ENCODE measurements at places on chromosomes 12 and 14.

DNA sequence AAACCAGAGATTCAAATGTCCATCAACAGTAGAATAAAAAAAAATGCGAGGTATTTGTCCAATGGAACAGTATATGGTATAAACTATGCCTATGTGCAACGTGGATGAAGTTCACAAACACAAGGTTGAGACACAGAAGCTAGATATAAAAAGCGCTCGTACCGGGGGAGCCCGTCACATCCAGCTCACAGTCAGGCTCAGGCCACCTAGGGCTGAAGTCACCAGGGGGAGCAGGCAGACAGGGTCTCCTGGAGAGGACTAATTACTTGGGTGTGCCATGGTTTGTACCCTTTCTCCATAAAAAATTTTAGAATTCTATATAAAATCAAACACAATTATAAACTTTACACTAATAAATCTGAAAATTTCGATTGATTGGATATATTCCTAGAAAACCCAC is 13.6 kb downstream of the AHNAK2 start:
- DNase-seq: no peak

DNA sequence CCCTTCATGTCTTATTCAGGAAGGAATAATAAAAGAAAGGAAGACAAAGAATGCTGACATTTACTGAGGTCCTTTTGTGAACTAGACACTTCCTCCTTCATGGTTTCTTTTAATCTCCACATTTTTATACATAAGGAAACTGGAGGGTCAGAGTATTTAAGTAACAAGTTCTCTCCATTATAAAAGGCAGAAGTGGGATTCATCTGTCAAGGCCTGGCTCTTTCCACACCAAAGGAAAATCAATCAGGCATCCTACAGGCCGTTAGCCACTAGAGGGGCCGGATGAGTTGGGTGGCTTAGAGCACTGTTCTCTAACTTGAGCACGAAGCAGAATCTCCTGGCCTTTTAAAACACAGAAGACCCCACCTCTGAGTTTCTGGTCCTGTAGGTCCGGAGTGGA is 36.8 kb upstream of the NINJ2 start:
- DNase-seq: no peak

DNA sequence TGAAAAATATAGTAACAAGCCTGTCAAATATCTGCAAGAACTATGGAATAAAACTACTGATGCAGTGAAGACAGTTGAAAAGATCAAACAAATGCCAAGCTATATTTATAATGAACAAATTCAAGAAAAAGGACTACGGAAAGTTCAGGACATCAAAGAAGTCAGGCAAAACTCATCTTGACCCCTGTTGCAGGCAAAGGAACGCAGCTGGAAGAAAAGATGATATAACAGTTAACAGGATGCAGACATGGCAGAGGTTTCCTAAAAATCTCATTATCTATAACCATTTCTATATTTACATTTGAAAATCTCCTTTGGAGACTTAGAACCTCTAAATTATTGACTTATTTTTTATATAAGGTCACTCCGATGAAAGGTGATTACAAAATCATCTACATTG is 34.1 kb downstream of the MDM2 start:
- DNase-seq: no peak

DNA sequence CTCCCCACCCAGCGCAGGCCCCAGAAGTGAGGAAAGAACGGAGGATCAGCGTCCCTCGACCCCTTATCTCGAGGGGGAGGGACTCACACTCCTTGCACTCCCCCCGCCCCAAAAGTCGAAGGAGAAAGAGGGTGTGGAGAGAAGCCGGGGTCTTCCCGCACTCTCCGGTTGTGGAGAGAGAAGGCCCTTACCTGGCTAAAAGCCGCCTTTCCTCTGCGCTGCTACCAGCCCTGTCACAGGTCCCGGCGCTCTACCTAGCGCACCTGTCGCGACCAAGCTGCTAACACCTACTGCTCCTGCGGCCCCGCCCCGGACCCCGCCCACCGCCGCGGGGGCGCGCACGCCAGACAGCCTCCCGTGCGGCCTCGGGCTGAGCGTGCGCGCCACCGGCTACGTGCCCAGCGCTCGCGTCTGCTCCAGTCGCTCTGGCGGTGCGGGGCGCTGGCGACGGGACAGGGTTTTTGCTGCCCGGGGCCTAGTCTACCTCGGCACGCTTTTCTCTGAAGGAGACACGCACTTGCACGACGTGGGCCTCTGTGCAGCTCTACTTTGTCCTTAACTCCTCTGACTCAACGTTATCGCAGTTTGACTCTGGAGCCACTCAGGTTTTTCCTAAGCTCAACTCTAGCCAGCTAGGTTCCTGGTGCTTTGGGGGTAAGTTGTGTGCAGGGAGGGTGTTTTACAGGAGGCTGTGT is at the start of gene LIMA1:
LIMA1 (minus strand) TSS at position 292 of the 695 bp plus-strand sequence. CDS start 34,769 bp downstream, outside the sequence.
- peak; percentile 82 for DNase-seq

GRCh38 chr12:5789469-5789968 is 155.5 kb downstream of the ANO2 start:
- DNase-seq: no peak

- no peak for DNase-seq
Observed at GRCh38 chr14:77541905-77542304, 43.3 kb upstream of the ISM2 start.

DNA sequence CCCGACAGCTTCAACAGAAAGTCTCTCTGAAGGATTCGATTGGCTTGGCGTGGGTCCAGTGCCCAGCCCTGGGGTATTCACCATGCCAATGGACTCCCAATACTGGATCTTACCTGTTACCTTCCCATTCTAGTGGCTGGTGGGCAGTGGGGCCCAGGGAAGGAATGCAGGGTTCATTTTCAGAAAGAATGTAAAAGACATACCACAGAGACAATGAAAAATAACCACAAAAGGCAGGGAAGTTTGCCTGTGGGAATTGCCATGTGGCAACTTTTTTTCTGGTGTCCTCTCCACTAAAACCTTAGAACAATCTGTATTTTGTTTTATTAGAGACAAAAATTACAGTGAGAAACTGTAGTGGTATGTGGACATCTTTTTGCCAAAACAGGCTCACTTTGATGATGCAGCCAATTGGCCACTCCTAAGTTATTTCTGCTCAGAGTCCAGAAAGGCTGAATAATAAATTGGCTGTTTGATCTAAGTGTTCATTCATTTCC is 55.2 kb downstream of the PTGER2 start:
- DNase-seq: no peak

- DNase-seq: no peak
Observed at GRCh38 chr12:53791735-53792326, 40.1 kb upstream of the CISTR start.

DNA sequence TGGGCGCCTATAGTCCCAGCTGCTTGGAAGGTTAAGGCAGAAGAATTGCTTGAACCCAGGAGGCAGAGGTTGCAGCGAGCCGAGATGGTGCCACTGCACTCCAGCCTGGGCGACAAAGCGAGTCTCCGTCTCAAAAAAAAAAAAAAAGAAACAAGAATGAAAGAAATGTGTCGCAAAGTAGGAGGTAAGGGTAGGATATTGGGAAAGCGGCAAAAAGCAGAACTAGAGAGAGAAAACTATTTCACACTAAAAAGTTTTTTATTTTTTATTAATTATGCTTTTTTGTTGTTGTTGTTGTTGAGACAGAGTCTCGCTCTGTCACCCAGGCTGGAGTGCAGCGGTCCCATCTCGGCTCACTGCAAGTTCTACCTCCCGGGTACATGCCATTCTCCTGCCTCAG is 17.7 kb downstream of the SBNO1 start:
- no peak for DNase-seq

DNA sequence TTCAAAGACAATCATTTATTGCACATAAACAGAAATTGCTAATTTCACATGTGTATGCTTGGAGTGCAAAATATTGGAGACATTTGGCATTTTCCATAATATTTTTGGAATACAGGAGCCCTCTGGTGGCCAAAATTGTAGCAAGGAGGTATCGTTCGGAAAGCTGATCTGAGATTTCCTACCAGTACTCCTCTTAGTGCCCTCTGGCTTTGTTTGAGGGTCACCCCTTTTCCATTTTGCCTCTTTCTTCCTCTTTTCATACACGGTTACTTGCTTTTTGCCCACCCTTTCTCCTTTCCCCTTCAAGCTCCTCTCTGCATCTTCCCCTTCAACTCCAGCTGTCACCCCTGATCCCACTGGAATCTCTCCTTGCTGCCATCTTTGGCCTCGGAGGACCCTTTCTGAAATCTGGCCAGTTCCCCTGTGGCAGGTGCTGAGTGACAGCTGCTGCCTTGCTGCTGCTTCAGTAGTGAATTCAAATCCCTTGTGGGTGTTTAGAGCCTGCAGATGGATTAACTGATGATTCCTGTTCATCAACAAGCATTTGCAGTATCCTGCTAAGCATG is 164.6 kb upstream of the PARP11 start:
- peak; percentile 37 for DNase-seq

DNA sequence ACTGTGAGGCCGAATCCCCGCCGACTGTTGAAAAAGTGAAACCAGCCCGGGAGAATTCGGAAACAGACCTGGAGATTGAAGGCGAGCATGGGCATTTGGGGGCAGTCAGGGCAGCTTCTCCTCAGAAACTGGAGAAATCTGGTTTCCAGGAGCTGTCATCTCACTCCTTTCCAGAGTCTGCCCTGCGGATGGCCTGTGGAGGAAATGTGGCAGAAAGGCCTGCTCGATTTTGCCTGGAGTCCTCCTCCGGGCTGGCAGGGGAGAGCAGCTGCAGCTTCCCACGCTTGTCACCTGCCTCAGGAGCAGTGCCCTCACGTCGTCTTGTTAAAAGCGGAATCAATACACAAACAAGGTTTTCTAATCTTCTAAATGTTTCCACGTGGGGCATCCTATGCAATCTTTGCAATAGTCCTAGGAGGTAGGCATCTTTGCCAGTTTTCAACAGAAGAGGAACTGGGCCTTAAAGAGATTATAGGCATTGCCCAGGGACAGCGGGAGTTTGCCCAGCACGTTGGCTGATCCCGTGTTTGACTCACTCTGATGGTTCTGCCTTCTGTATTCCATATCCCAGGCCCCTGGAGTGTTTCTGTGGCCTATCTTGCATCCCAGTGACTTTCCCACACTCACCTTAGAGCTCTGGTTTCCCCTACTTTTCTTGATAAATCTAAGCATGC is 2.3 kb downstream of the LRRC74A start:
- DNase-seq: no peak

DNA sequence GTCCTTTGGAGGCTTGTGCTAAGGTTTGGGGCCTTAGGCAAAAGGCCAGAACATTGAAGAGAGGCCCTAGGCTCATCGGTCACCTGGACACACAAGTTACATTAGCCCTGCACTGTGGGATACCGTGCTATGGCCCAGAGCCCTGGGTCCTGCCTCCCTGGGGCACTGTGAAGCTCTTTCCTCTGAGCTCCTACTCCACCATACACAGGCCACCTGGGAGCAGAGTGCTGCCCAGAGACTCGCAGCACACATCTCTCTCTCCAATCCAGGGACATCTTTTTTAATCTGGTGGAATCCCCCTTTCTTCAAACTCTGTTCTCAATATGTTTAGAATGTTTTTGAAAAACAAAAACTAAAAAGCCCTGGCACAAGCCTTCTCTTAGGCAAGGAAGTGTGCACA is 314.2 kb upstream of the RGS6 start:
- DNase-seq: no peak

DNA sequence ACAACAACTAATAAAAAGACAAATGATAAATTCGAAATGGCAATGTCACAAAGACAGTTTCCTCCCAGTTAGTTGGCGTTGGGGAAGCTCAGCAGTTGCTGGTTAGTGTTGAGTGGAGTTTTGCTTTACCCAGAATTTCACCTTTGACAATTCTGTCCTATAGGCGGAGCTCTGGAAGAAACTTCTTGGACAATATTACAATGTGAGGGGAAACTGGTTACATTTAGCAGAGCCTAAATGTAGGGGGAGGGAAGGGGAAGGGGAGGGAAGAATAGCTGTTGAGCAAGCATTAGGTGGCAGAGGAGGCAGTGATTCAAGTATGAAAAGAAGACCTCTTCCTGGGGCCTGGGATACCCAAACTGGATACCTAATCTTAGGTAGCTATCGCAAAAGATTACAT is 51.4 kb downstream of the BDKRB1 start:
- DNase-seq: no peak

DNA sequence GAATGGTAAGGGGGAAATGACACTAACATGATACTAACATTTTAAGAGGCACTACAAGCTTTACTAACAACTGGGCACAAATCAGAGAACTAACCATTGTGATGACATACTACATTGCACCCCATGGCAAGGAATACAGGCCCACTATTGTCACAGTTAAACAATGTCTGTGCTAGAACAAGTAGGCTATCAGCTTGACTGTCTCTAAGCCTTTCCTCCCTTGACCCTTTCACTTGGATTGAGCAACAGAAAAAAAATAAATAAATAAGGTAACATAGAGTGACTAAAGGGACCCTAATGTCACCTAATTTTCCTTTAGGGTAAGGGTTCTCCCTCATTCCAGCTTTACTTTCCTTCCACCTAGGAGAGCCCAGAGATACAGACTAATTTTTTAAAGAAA is 4.4 kb downstream of the SLC38A2 start:
- no peak for DNase-seq

DNA sequence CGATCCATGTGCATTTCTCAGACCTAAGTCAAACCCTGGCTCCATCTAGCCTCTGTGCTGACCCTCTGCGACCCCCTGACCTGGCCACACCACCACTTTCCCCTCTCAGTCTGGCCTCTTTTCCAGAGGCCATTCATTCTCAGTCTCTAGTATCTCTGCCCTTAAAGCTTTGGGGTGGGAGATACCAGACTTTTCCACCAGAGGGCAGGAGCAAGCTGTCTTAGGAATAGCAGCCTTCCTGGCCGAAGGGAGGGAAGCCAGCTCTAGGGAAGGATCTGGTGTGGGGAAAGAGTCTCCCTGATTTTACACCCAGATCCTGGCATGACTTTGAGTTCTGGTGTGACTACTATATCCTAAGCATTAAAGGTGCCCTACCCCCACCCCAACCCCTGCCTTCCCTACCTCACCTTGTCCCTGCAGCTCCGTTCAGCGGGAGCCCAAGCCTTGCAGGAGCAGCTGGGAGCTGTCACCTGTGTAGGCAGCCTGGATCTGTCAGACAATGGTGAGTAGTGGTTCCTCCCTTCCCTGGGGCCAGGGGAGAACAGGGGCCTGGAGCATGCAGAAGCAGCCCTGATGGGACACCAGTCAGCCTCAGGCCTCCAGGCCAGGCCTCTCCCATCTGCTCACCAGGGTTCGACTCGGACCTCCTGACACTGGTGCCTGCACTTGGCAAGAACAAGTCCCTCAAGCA is 6.6 kb downstream of the CARMIL3 start:
- peak; percentile 47 for DNase-seq

GRCh38 chr12:123115409-123116121 is 35.3 kb downstream of the PITPNM2 start:
- DNase-seq: no peak

DNA sequence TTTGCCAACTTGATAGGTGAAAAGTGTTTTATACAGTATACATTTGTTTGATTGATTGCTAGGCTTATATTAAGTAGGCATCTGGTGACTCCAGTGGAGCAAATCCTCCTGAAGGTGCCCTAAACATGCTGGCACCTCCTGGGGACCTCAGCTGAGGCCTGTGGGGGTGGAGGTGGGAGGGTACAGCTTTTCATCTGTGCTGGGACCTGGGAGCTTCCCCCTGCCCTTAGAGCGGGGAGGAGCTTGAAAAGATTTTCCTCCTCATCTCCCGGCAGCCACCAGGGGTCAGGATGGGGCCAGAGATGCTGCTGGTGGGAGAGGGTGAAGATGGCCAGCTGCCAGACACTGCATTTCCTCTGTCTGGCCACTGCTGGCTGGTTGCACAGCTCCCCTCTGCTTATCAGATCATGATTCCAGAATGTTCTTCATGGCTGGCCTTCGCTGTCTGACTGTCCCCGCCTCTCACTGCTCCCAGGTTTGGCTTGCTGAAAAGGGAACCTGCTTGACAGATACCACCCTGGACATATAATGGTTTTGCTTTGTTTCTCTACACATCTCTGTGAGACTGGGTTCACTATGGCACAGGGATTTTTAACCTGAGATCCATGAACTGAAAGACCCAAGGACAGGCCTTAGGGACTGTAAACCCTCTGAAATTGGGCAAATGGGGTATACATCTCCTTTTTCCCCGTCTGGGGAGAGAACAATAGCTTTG is 10.5 kb upstream of the JPH4 start:
- peak; percentile 95 for DNase-seq
